DND-41 (cell line): ENCODE measurements at places on chromosomes 7 and 10.

DNA sequence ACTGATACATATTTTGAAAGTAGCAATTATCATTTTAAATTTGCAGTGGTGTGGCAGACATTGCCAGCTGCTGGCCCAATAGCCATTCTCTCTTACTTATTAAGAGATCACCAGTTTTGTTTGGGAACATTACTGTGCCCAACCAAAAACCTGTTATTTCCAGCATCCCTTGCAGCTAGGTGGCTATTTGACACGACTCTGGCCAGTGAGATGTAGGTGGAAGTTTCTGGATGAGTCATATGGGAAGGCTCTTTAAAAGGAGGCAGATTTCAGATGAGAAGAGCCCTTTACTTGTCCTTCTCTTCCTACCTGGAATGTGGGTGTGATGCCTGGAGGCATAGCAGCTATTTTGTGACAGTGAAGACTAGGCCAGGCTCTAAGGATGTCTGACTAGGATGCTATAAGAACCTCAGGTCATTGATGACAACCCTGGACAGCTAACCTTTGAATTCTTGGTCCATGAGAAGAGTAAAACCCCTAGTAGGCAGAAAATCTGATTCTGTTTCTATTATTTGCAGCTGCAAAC lies 77.9 kb downstream of the CARD11 start:
- no peaks in the 10 kb centered on the region for H3K36me3 ChIP-seq
- no peak overlapping the region for H3K27ac ChIP-seq
- H3K27me3 ChIP-seq = no peaks in the 10 kb centered on the region
- H3K4me3 ChIP-seq = no peak overlapping the region

- H3K4me3 ChIP-seq = no peak overlapping the region
- H3K36me3 ChIP-seq = no peaks in the 10 kb centered on the region
- H3K27ac ChIP-seq = no peak overlapping the region
- H3K4me1 ChIP-seq = no peaks in the 10 kb centered on the region
- H3K27me3 ChIP-seq = peaks cover under 1% of the 10 kb centered on the region
Observed at GRCh38 chr10:43264344-43264964, 2.4 kb downstream of the RASGEF1A start.

DNA sequence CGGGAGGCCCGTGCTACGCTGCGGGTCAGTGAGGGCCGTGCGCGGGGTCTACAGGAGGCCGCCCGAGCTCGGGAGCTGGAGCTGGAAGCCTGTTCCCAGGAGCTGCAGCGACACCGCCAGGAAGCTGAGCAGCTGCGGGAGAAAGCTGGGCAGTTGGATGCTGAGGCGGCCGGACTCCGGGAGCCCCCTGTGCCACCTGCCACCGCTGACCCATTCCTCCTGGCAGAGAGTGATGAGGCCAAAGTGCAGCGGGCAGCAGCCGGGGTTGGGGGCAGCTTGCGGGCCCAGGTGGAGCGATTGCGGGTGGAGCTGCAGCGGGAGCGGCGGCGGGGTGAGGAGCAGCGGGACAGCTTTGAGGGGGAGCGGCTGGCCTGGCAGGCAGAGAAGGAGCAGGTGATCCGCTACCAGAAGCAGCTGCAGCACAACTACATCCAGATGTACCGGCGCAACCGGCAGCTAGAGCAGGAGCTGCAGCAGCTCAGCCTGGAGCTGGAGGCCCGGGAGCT lies 7.0 kb downstream of the LZTS2 start:
- no peak overlapping the region for H3K27ac ChIP-seq
- H3K27me3 ChIP-seq = no peaks in the 10 kb centered on the region
- peaks cover 13% of the 10 kb centered on the region; the same call in 1 of the 2 replicates for H3K36me3 ChIP-seq

- H3K4me1 ChIP-seq = peaks cover 14% of the 10 kb centered on the region
- no peak overlapping the region for H3K27ac ChIP-seq
- no peak for DNase-seq
- no peaks in the 10 kb centered on the region for H3K27me3 ChIP-seq
- no peaks in the 10 kb centered on the region for H3K36me3 ChIP-seq
- H3K4me3 ChIP-seq = no peak overlapping the region
Observed at GRCh38 chr7:128874140-128875031, 11.7 kb downstream of the ATP6V1F start.

DNA sequence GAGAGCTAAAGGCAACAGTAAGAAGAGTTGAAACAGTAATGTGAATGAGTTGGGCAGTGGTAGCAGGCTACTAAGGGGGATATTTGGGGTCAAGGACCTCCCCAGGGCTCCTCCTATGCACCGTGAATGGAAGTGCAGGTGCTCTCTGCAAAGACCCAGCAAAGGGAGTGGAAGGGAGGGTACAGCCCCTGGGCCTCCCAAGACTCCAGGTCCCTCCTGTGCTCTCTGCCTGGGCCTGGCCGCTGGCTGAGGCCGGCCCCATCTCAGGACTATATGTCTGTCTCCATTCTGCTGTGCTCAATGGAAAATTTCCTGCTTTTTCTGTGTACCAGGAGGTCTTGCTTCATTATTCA lies 372.1 kb upstream of the MKI67 start:
- peaks cover 3% of the 10 kb centered on the region for H3K27me3 ChIP-seq
- H3K36me3 ChIP-seq = no peaks in the 10 kb centered on the region

- peaks cover 9% of the 10 kb centered on the region for H3K4me1 ChIP-seq
- H3K4me3 ChIP-seq = no peak overlapping the region
- no peak overlapping the region for H3K27ac ChIP-seq
- H3K27me3 ChIP-seq = no peaks in the 10 kb centered on the region
Observed at GRCh38 chr7:37097983-37098382, 350.7 kb downstream of the ELMO1 start.

DNA sequence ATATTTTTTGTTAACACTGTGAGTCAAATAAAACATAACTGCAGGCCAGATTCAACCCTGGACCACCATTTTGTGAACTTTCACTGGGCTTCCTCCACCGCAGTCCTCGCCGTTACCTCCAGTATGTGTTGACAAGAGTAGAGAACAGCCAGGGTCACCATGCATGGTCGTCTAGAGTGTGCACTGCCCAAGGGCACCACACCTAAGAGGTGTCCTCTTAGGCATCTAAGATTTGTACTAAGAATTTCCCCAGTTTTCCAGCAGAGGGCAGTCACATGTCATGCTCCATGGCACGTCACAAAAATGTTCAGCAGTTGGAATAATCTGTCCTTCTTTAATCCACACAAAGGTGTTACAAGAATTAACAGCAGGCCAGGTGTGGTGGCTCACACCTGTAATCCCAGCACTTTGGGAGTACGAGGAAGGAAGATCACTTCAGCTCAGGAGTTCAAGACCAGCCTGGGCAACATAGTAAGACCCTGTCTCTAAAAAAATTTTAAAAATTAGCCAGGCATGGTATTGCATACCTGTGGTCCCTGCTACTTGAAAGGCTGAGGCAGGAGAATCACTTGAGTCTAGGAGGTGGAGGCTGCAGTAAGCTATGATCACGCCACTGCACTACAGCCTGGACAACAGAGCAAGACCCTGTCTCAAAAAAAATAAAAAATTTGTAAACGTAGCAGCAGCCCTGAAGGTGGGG lies 71.2 kb upstream of the FOXK1 start:
- H3K4me1 ChIP-seq = no peaks in the 10 kb centered on the region
- no peaks in the 10 kb centered on the region for H3K27me3 ChIP-seq
- DNase-seq = peak; percentile 52

DNA sequence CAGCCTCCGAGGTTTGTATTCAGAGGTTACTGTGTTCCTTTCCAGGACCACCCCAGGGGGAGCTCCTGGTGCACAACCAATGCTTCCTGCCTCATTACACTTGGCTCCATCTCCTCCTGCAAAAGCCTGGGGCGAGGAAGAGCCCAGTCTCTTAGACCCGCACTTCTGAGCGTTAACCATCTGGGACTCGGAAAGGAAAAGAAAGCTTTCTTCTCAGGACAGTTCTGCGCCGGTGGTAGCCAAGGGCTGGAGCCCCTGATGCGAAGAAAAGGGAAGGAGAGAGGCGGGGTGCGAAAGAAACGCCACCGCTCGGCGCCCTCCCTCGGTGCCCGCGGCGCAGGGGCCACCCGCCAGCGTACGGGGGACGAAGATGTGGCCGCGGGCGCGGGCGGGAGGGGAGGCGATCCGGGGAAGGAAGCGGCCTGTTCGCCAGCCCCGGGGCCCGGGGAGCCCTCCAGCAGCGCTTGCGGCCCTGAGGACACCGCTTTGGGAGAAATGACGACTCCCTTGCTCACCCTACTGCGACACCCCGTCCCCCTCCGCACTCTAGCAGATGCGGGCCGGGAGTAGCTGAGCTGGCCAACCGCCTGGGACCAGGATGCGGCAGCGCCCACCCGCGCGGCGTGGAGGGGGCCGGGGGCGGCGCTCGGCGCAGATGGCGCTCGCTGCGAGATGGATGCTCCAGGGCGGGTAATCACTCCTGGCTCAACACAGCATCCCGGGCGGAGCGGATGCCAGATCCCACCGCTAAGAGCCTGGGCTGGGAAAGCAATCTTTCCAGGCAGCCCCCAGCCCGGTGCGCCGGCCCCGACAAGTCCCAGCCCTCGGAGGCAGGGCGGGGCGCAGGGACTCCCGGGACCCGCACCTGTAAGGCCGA lies 1.3 kb downstream of the NRCAM start:
- no peak overlapping the region for H3K4me3 ChIP-seq
- no peaks in the 10 kb centered on the region for H3K36me3 ChIP-seq
- no peaks in the 10 kb centered on the region for H3K27me3 ChIP-seq
- no peak overlapping the region for H3K27ac ChIP-seq

GRCh38 chr10:1632141-1632540 lies 105.2 kb downstream of the ADARB2 start:
- no peak overlapping the region for H3K4me3 ChIP-seq
- no peaks in the 10 kb centered on the region for H3K27me3 ChIP-seq
- H3K36me3 ChIP-seq = no peaks in the 10 kb centered on the region
- H3K4me1 ChIP-seq = peaks cover 7% of the 10 kb centered on the region

GRCh38 chr10:60237977-60238758 lies 151.5 kb downstream of the ANK3 start:
- H3K4me1 ChIP-seq = no peaks in the 10 kb centered on the region
- no peak for DNase-seq
- no peak overlapping the region for H3K4me3 ChIP-seq
- no peaks in the 10 kb centered on the region for H3K36me3 ChIP-seq
- no peak overlapping the region for H3K27ac ChIP-seq

DNA sequence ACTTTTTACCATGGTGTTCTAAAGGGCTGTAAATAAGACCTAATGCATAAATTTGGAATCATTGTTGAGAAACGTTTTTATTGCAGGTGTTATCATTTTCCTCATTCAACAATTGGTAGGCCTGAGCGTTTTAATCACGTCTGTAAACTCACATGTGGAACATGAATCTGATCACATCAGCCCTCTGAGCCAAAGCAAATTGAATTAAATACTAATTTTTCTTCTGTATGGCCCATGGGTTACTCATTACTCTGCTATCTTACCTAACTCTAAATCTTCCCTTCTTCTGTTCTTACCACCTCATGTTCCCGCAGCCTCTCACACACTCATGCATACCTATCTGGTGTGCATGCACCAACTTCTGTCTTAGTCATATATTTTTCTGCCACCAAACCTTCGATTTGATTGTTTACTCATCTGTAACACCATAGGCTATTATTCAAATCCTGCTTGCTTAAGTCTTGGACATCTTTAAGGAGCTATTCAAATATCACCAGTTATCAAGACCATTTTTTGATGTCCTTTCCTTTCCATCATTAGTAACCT lies 82.3 kb downstream of the NXPH1 start:
- no peak overlapping the region for H3K27ac ChIP-seq
- H3K4me1 ChIP-seq = no peaks in the 10 kb centered on the region
- DNase-seq = no peak
- no peak overlapping the region for H3K4me3 ChIP-seq

DNA sequence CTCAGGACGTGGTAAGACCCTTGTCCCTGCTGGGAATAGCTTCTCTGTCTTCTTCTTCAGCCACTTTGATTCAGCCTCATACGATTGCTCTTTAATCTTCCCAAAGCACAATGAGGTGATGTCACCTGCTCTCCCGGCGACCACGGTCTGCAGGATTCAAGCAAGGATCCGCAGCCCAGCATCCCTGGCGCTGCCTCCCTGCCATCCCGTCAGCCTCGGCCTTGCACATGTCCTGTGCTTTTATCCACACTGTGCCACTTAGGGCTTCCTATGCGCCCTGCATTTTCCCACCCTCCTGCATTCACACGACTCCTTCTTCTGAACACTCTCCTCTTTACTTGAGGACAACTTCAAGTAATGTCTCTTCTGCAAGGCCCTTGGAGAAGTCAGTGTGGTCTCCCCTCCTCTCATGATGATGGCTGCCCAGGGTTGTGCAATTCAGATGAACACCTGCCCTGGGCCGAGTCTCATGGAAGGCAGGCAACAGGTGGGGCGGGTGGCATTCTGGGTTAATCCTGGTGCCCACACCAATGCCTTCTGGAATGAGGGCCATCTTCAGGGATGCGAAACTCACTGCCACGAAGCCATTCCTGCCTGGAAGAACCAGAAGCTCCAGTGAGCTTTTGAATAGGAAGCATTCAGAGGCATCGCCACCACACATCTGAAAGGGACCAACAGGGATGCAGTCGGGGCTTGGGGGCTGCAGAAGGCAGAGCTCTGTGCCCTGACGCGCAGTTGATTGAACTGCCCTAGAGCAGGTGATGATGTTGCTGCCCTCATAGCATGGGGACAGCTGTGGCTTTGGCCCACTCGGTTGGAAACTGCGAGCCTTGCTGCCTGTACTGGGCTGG lies 287.5 kb downstream of the GLRX3 start:
- no peak overlapping the region for H3K27ac ChIP-seq
- H3K4me3 ChIP-seq = no peak overlapping the region
- no peaks in the 10 kb centered on the region for H3K4me1 ChIP-seq
- no peaks in the 10 kb centered on the region for H3K27me3 ChIP-seq
- no peak for DNase-seq

DNA sequence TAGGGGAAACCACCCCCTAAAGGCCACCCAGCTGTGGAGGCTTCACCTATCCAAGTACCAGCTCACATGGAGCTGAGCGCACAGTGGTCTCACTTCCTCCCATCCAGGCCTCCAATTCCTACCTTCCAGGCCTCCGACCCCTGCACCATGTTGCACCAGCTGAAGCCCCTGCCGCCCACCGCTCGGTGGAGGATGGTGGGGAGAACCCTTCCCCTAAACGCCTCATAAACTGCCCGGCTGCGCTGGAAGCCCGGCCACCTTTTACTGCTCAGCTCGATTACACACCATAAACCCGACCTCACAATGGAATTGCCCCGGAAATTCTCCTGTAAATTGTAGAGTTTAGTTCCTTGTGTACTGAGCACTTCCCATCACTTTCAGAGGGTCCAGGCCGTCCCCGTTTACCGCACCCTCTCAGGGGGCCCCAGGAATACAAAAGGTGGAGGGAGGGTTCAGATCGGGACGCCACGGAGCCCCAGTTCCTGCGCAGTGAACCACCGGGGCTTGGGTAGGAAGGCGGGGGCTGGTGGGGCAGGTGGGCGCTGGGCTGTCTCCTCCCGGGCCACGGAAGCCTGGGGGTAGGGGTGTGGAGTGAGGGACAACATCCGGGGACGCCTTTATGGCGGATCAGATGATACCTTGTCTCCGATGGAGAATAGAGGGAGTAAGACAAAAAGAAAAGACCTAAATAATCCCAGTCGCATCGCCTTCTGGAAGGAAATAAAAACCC lies 1.4 kb upstream of the HOXA7 start:
- no peaks in the 10 kb centered on the region for H3K36me3 ChIP-seq
- no peak overlapping the region for H3K27ac ChIP-seq
- DNase-seq = no peak
- H3K4me3 ChIP-seq = no peak overlapping the region
- peaks cover 32% of the 10 kb centered on the region for H3K4me1 ChIP-seq
